ENCODE measurements at places on chromosomes 5 and 9. TPM values are rescaled to one million over a fixed set of nuclear protein-coding genes. Genes with fewer than 3 reads are reported as not detected.
A peak's percentile ranks its signal among the peaks of the same experiment; 100 is the strongest.

DNA sequence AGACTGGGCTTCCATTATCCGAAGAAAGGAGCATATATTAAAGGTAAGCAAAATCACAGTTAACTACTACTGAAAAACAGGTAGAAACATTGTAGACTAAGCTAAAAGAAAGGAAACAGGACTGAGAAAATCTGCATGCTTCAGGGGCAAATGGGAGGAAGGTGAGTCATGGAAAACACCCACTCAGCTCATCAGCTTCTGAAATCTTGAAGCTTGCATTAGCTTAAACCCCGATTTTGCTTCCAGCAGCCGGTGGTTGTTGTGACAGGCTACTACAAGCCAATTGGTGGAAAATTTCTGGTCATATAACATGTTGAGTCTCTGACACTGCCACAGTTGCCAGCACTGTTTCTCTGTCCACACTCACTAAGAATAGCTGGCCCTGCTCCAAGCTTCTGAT, 179.6 kb upstream of the PUM3 start:
- H3K27me3 ChIP-seq = no peaks in the 10 kb centered on the region
- H3K4me1 ChIP-seq = no peaks in the 10 kb centered on the region
- no peak for DNase-seq
- H3K27ac ChIP-seq = no peak overlapping the region
- H3K4me3 ChIP-seq = no peak overlapping the region

- peaks cover 2% of the 10 kb centered on the region for H3K27me3 ChIP-seq
- no peak for DNase-seq
- no peak overlapping the region for H3K27ac ChIP-seq
- H3K36me3 ChIP-seq = no peaks in the 10 kb centered on the region
- no peaks in the 10 kb centered on the region for H3K4me1 ChIP-seq
- H3K4me3 ChIP-seq = no peak overlapping the region
Measured at GRCh38 chr5:151905557-151905961, 19.1 kb downstream of the GLRA1 start.

The GNA14 gene
- not detected for total RNA-seq

- peaks cover 70% of the 10 kb centered on the region for H3K4me1 ChIP-seq
- DNase-seq = no peak
- no peaks in the 10 kb centered on the region for H3K27me3 ChIP-seq
- H3K27ac ChIP-seq = peak overlapping the region; percentile 88
- no peaks in the 10 kb centered on the region for H3K36me3 ChIP-seq
Measured at GRCh38 chr9:91150273-91150997, 211.3 kb downstream of the AUH start.

- H3K4me3 ChIP-seq = no peak overlapping the region
- H3K36me3 ChIP-seq = no peaks in the 10 kb centered on the region
- DNase-seq = no peak
- no peaks in the 10 kb centered on the region for H3K27me3 ChIP-seq
- H3K4me1 ChIP-seq = no peaks in the 10 kb centered on the region
Measured at GRCh38 chr5:151720215-151720614, 33.5 kb upstream of the SPARC start.

- DNase-seq = no peak
- H3K4me3 ChIP-seq = no peak overlapping the region
- H3K27me3 ChIP-seq = no peaks in the 10 kb centered on the region
- H3K27ac ChIP-seq = no peak overlapping the region
- no peaks in the 10 kb centered on the region for H3K36me3 ChIP-seq
- no peaks in the 10 kb centered on the region for H3K4me1 ChIP-seq
Measured at GRCh38 chr9:69400470-69400869, 75.5 kb downstream of the ENTREP1 start.

The CDH12 gene
- not detected for total RNA-seq

GRCh38 chr5:93022796-93023447, 558.1 kb downstream of the NR2F1-AS1 start:
- no peak for DNase-seq
- H3K4me3 ChIP-seq = no peak overlapping the region
- no peaks in the 10 kb centered on the region for H3K4me1 ChIP-seq
- no peaks in the 10 kb centered on the region for H3K27me3 ChIP-seq

The FBXW11 gene
- total RNA-seq = 26.7 TPM

GRCh38 chr5:141747152-141748141, 65.4 kb upstream of the ARAP3 start:
- no peaks in the 10 kb centered on the region for H3K4me1 ChIP-seq
- no peak overlapping the region for H3K4me3 ChIP-seq
- no peak overlapping the region for H3K27ac ChIP-seq

The PCDHB5 gene
- total RNA-seq = not detected

- no peaks in the 10 kb centered on the region for H3K36me3 ChIP-seq
- no peak for DNase-seq
- H3K27ac ChIP-seq = no peak overlapping the region
- no peaks in the 10 kb centered on the region for H3K27me3 ChIP-seq
- no peak overlapping the region for H3K4me3 ChIP-seq
Measured at GRCh38 chr5:77015938-77016569, 14.2 kb upstream of the AGGF1 start.

DNA sequence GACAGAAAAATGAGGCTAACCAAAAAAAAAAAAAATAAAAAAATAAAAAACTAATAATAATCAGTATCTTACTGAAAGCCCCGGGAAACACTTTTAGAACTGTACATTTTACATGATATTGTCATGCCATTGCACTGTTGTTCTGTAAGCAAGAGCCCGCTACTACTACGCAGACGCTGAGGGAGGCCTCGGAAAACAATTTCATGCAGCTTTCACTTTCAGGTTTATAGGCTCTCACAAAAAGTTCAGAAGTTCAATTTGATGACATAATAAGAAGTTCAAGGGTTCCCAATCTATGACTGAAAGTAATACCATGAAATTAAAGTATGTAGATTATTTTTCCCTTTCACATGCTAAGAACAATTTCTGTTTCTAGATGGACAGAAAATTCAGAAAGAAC, 318.3 kb upstream of the ITGA1 start:
- no peaks in the 10 kb centered on the region for H3K36me3 ChIP-seq
- peaks cover 6% of the 10 kb centered on the region for H3K4me1 ChIP-seq
- peak overlapping the region; percentile 3 for H3K27ac ChIP-seq
- no peak for DNase-seq

DNA sequence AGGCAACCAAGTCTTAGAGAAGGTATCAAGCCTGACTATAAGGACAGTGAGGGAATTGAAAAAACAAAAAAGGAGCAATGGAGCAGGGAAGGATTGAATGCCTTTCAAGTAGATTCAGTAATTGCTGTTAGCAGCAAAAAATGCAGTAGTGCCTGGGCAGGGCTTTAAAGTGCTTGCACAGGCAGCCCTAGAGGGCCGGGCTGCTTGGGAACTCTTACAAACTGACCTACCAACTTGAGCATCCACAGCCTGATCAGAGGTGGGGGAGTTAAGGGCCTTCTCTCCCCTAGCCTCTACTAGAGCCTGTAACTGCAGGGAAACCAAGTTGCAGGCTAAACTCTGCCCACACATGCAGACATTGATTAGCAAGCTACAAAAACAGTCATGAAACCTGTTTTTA, 19.4 kb downstream of the FXN start:
- no peaks in the 10 kb centered on the region for H3K4me1 ChIP-seq
- no peak overlapping the region for H3K4me3 ChIP-seq
- no peak for DNase-seq
- H3K36me3 ChIP-seq = peaks cover 15% of the 10 kb centered on the region
- H3K27me3 ChIP-seq = no peaks in the 10 kb centered on the region

The BARX1 gene
- not detected for total RNA-seq

The TRPM3 gene
- total RNA-seq = not detected

GRCh38 chr9:89374176-89374575, 55.9 kb downstream of the SECISBP2 start:
- no peak for DNase-seq
- H3K4me3 ChIP-seq = no peak overlapping the region
- peak overlapping the region; percentile 4 for H3K27ac ChIP-seq
- H3K27me3 ChIP-seq = no peaks in the 10 kb centered on the region

The TMC1 gene
- not detected for total RNA-seq

The FOXI1 gene
- total RNA-seq = 0.18 TPM

DNA sequence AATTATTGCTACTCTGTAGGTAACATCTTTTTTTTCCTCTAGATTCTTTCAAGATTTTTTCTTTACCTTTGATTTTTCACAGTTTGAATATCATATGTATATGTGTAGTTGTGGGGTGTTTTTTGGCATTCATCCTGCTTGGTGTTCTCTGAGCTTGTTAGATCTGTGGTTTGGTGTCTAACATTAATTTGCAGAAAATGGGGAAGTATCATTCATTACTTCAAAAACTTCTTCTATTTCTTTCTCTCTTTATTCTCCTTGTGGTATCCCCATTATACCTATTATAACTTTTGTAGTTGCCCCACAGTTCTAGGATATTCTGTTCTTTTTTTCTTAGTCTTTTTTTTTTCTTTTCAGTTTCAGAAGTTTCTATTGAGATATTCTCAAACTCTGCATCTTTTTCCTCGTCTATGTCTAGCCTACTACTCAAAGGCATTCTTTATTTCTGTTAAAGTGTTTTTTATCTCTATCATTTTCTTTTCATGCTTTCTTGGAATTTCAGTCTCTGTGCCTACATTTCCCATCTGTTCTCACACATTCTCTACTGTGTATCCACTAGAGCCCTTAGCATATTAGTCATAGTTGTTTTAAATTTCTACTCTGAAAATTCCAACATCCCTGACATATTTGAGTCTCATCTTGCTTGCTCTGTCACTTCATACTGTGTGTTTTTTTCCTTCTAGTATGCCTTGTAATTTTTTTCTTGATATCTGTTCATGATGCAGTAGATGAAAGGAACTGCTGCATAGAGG, 60.1 kb upstream of the GNA14 start:
- no peaks in the 10 kb centered on the region for H3K27me3 ChIP-seq
- H3K4me1 ChIP-seq = no peaks in the 10 kb centered on the region
- no peak overlapping the region for H3K27ac ChIP-seq
- no peaks in the 10 kb centered on the region for H3K36me3 ChIP-seq

GRCh38 chr5:72648480-72648879, 141.3 kb upstream of the ZNF366 start:
- H3K27me3 ChIP-seq = no peaks in the 10 kb centered on the region
- H3K36me3 ChIP-seq = no peaks in the 10 kb centered on the region
- H3K27ac ChIP-seq = no peak overlapping the region

The PCA3 gene
- 0.36 TPM for total RNA-seq

DNA sequence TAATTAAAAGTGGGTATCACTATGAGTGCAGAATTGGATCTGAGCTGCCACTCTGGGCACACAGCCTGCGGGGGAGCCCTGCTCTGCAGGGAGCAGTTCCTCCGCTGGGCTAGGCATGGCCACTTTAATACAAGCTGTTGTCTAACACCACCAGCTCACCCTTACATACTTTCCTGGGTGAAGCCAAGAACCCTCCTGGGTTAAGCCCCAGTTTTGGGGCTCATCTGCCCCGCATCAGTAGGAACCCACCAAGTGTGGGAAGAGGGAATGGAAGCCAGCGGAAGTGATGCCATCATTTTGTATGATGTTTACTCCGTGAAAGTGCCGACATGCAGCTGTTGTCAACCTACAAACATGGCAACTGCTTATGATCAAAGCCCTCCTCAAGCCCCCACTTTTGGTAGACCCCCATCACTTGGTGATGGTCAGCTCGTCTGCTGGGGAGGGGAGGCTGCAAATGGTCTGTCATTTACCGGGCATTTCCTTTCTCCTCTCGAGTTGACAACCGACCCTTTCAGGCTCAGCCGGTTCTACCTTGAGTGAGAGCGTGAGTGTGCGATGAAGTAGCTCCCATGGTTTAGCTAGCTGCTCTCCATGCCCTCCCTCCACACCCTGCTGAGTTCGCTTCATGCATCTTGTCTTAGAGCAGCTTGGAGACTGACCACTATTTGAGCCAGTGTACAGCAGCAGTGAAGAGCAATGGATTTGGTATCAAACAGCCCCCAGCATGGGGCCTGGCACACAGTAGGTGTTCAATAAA, 95.3 kb upstream of the IER5L start:
- no peak overlapping the region for H3K4me3 ChIP-seq
- no peaks in the 10 kb centered on the region for H3K36me3 ChIP-seq
- H3K27me3 ChIP-seq = no peaks in the 10 kb centered on the region
- DNase-seq = no peak

DNA sequence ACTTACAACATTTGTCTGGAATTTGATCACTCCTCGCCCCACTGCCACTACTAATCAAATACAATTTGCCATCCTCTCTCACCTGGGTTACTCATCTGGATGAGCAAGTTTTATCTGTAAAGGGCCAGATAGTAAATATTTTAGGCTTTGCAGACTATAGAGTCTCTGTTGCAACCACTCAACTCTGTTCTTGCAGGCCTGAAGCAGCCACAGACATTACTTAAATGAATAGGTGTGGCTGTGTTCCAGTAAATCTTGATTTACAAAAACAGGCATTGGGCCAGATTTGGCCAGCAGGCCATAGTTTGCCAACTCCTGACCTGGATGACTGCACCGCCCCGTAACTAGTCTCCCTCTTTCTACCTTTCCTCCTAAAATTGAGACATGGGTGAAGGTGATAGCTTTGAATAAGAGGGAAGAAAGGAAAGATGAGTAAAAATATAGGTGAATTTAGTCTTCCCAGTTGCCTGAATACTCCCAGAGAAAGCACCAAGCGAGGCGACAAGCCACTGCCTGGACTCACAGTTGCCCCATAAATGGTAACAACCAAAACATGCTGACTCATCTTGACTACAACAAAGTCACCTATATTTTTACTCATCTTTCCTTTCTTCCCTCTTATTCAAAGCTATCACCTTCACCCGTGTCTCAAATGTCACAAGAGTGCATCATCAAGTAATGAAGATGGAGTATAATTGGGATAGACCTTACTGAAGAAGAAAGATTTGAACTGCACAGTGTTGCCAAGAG, 32.5 kb upstream of the SCAMP1 start:
- no peaks in the 10 kb centered on the region for H3K4me1 ChIP-seq
- H3K27me3 ChIP-seq = no peaks in the 10 kb centered on the region
- H3K27ac ChIP-seq = no peak overlapping the region
- DNase-seq = no peak
- H3K4me3 ChIP-seq = no peak overlapping the region
- H3K36me3 ChIP-seq = no peaks in the 10 kb centered on the region

The OR1J2 gene
- total RNA-seq = not detected

- H3K27ac ChIP-seq = no peak overlapping the region
- H3K4me1 ChIP-seq = no peaks in the 10 kb centered on the region
- H3K36me3 ChIP-seq = no peaks in the 10 kb centered on the region
- H3K27me3 ChIP-seq = no peaks in the 10 kb centered on the region
Measured at GRCh38 chr5:171542525-171543140, 123.2 kb downstream of the FGF18 start.

DNA sequence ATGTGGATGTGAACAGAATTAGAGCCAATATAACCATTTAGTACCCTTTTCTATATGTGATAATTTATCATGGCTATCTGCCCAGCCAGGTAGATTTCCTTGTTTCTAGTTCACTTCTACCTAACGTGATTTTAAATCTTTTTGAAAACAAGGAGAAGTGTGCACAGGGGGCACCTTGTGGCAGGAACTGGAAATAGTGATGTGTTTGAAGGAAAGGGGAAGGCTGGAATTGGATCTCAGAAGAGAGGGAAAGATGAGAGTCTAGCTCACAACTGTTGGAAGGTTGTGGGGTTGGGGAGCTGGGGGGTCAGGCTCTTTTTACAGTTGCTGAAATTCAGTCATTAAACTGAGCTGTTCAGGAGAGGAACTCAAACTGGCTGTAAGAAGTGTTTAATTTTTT, 219.5 kb downstream of the KCTD16 start:
- H3K4me1 ChIP-seq = no peaks in the 10 kb centered on the region
- no peak overlapping the region for H3K27ac ChIP-seq
- H3K36me3 ChIP-seq = no peaks in the 10 kb centered on the region
